Heart right ventricle (tissue), 16 donors: ENCODE measurements at places on chromosomes 7 and 10. TPM values are rescaled to one million over a fixed set of nuclear protein-coding genes. Genes with fewer than 3 reads are reported as not detected.

DNA sequence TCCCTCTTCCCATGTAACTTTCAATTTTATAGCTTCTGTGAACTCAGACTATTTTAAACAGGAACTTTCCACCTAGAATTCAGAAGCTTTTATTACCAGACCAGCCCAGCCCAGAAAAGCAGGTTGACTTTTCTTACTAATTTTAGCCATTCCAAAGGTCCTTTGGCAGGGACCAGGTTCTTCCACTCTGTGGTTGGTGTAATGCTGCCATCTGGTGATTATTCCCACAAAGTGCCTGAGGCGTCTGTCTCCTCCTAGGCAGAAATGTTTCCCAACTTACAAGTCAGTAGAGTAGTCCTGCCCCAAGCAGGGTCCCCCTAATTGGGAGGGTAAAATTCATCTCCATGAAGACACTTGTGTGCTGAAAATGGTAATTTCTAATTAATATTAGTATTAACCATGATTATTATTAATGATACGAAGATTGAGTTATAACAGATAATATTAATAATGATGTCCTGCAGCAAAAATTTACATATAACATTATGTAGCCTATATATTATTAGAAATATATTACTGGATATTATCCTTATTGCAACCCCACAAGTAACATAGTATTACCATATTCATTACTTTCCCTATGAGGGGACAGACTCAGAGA lies 53.0 kb upstream of the PPP1R17 start:
- no peaks in the 10 kb centered on the region for H3K36me3 ChIP-seq
- no peak overlapping the region for H3K4me3 ChIP-seq
- H3K27me3 ChIP-seq, result no peaks in the 10 kb centered on the region
- no peak for DNase-seq
- H3K4me1 ChIP-seq, result no peaks in the 10 kb centered on the region
- H3K27ac ChIP-seq, result no peak overlapping the region

- peak overlapping the region; percentile 74 for H3K27ac ChIP-seq
- peaks cover 36% of the 10 kb centered on the region for H3K4me1 ChIP-seq
Observed at GRCh38 chr7:44078521-44078920, 3.8 kb downstream of the POLM start.

GRCh38 chr7:19110776-19111175 lies 6.7 kb downstream of the TWIST1 start:
- H3K4me1 ChIP-seq, result peaks cover 15% of the 10 kb centered on the region
- DNase-seq, result no peak
- H3K27ac ChIP-seq, result no peak overlapping the region
- H3K27me3 ChIP-seq, result peaks cover 98% of the 10 kb centered on the region

DNA sequence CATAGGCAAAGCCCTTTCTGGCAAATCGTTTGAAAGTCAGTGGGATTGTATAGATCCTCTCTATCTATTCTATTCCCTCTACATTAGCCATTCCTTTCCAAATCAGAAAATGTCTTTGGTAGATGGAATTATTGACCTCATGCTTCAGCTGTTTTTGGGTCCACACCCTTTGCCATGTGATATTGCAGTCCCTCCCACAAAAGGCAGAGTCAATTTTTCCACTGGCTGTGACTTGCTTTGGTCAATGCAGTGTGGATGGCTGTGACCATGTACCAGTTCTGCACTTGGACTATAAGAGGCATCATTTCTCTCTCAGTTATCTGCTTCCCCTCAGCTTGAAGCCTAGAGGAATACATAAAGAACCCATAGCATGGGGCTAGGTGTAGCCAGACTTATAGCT lies 332.9 kb downstream of the PTEN start:
- H3K27ac ChIP-seq, result no peak overlapping the region
- peaks cover 9% of the 10 kb centered on the region for H3K4me1 ChIP-seq
- H3K36me3 ChIP-seq, result no peaks in the 10 kb centered on the region
- H3K27me3 ChIP-seq, result no peaks in the 10 kb centered on the region
- no peak overlapping the region for H3K4me3 ChIP-seq
- DNase-seq, result no peak

- H3K27ac ChIP-seq, result no peak overlapping the region
- DNase-seq, result peak; percentile 60
- H3K36me3 ChIP-seq, result peaks cover 62% of the 10 kb centered on the region
- H3K4me1 ChIP-seq, result peaks cover 17% of the 10 kb centered on the region
Observed at GRCh38 chr10:114470956-114471905, 66.9 kb upstream of the AFAP1L2 start.

DNA sequence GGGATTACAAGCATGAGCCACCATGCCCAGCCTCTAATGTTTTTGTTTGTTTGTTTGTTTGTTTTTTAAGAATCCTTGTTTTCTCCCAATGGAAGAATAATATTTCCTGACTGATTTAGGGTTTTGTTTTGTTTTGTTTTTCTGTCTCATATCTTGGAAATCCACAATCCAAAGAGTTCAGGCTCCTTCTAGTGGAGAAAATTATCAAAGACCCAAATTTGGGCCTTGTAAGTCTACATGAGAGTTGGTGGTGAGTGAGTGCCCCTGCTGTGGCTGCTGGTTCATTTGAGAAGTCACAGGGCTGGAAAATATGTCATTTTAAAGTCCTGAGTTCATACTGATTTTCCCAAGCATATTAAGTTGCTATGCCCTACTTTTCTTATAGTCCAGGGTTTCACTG lies 33.5 kb upstream of the KLHL7 start:
- DNase-seq, result no peak
- H3K4me1 ChIP-seq, result peaks cover 23% of the 10 kb centered on the region
- H3K4me3 ChIP-seq, result no peak overlapping the region

- no peak for DNase-seq
- no peaks in the 10 kb centered on the region for H3K36me3 ChIP-seq
- H3K27ac ChIP-seq, result peak overlapping the region; percentile 70
- peaks cover 19% of the 10 kb centered on the region for H3K4me1 ChIP-seq
- H3K27me3 ChIP-seq, result no peaks in the 10 kb centered on the region
- no peak overlapping the region for H3K4me3 ChIP-seq
Observed at GRCh38 chr7:1692515-1693418, 22.7 kb downstream of the ELFN1 start.

- H3K36me3 ChIP-seq, result no peaks in the 10 kb centered on the region
- H3K4me1 ChIP-seq, result no peaks in the 10 kb centered on the region
- no peak overlapping the region for H3K4me3 ChIP-seq
Observed at GRCh38 chr10:72679838-72680241, 12.1 kb upstream of the MCU start.

DNA sequence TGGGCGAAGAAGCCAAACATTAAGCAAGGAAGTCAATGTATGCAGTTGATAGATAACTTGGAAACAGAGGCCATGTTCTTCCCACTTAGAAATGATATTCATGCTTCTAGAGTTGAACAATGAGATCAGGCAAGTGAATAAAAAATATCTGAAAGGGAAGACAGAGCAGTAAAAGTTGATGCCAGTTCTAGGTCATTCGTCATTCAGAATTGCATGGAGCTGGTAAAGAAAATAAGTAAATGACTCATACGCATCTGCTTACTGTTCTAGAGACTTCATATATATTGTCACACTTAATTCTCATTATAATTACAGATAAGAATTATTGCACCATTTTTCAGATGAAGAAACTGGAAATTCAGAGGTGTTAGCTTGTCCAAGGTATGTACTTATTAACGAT lies 158.9 kb upstream of the FERD3L start:
- no peak overlapping the region for H3K4me3 ChIP-seq
- no peaks in the 10 kb centered on the region for H3K36me3 ChIP-seq
- H3K4me1 ChIP-seq, result no peaks in the 10 kb centered on the region
- H3K27me3 ChIP-seq, result no peaks in the 10 kb centered on the region
- H3K27ac ChIP-seq, result no peak overlapping the region

DNA sequence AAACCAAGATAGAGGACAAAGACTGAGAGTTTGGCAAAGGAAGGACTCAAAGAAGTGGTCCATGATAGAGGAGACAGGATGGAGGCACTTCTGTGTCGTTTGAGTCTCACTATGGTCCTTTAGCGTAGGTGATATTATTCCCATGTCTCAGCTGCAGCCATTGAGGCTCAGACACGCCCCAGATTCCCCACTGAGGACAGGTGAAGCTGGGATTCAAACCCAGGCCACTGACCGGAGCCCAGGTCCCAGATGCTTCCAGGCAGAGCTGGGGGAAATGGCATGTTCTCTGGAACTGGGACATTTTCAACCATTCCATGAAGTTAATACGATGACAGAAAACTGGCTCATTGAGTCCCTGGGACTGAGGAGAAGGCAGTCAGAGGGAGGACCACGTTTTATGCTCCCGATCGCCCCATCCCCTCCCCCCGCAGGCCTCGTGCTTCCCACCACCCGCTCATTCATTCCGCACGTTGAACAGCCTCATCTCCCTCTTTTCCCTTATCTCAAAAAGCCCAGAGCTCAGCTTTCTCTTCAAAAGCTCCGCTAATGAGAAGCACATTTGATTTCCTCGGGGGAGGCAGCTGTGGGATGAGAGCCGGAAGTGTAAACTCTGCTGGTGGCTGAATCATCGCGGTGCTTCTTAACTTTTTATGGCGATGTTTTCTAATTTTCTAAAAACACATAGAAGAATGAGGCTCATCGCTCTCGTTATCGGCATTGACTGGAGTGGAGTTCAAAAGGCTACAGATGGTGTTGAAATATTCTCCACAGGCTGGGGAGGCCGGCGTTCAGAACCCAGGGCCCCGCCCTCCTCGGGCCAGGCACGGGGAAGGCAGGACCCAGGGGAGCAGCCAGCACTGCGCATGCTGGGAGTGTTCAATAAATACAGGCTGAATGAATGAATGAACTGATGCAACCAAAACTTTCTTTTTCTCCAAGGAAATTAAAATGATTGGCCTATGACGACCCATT lies 64.0 kb downstream of the OAT start:
- no peaks in the 10 kb centered on the region for H3K36me3 ChIP-seq
- DNase-seq, result peak; percentile 62
- H3K4me3 ChIP-seq, result peak overlapping the region; percentile 46
- H3K27me3 ChIP-seq, result peaks cover 15% of the 10 kb centered on the region
- H3K27ac ChIP-seq, result no peak overlapping the region

DNA sequence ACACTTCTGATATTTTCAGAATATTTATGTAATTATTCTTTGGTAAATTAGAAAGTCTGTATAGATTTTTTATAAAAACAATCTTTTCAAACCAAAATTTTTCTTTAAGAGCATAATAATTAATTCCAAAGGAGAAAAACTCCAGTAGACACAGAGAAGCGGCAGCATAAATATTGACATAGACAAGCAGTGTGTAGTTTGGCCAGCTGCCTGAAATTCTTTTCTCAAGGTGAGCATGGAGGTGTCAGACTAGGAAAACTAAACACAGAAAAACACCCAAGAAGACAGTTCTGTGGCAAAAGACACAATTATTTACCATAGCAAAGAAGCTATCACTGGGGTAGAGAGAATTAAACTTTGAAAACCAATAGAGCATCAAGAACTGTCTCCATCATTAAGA lies 82.4 kb downstream of the KLF6 start:
- H3K36me3 ChIP-seq, result no peaks in the 10 kb centered on the region
- H3K4me1 ChIP-seq, result no peaks in the 10 kb centered on the region
- DNase-seq, result no peak
- no peaks in the 10 kb centered on the region for H3K27me3 ChIP-seq
- H3K27ac ChIP-seq, result no peak overlapping the region

GRCh38 chr10:80144696-80145131 lies 12.2 kb downstream of the PLAC9 start:
- H3K36me3 ChIP-seq, result no peaks in the 10 kb centered on the region
- DNase-seq, result no peak
- H3K4me1 ChIP-seq, result peaks cover 16% of the 10 kb centered on the region
- H3K27me3 ChIP-seq, result no peaks in the 10 kb centered on the region
- no peak overlapping the region for H3K4me3 ChIP-seq
- peak overlapping the region; percentile 44 for H3K27ac ChIP-seq

The SPDYE11 gene
- not detected for total RNA-seq

The NOS3 gene
- total RNA-seq, result 53.3 TPM

The CPN1 gene
- not detected for total RNA-seq

The PLXDC2 gene
- 26.8 TPM for total RNA-seq

The PRSS37 gene
- total RNA-seq, result not detected

The CLEC2L gene
- not detected for total RNA-seq

The PON3 gene
- 1.0 TPM for total RNA-seq

The TAS2R41 gene
- total RNA-seq, result not detected
